Activated effector memory CD4-positive, alpha-beta T cell treated with Interleukin-2 at 50 U/mL for 16 hours (primary cell): ENCODE measurements at places on chromosomes 16 and 17.

DNA sequence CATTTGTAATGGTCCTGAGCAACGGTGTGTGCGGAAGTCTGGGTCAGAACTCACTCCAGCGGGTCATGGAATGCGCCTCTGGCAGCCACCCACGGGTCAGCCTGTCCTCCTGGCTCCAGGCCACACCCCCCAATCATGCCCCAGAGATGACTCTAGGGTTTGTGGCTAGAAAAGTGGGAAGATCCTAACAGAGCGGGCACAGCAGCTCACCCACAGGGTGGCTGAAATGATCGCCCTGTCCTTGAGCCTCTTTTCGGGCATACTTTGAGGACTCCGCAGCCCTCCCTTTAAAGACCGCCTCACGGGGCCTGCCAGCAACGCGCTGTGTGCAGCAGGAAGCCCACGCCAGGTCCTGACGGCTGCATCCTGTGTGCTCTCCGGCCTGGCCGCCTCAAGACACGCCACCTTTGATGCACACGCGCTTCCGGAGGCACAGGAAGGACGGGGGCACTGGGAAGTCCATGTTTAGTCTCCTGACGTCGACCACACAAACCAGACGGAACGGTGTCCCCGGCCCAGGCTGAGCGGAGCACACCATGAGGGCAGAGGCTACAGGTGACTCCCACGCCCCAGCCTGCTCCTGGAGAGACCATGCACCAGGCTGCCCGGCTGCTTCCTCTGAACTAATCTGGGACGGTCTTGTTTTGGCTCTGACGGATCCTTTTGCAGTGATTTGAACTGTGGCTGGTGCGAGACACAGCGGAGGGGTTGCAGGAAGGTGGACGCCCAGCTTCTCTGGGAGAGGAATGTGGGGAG is 92.9 kb downstream of the TBC1D16 start:
- DNase-seq: no peak

DNA sequence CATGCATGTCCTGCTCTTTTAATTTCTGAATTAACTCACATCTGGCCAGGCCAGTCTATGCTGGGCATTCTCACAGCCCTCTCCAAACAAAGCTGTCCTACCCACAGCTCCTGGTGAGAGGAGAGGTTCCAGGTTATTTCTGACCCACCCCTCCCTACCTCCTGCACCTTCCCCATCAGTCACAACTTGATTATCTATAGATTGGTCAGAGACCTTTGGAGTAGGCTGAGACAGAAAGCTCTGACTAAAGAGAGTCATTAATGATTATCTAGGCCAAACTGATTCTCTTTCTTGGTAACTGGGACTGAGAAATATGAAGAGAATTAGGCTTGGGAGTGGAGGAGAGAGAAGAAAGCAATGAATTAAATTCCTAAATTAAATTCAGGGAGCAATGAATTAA is 1.4 kb upstream of the KRT222 start:
- no peak for DNase-seq

DNA sequence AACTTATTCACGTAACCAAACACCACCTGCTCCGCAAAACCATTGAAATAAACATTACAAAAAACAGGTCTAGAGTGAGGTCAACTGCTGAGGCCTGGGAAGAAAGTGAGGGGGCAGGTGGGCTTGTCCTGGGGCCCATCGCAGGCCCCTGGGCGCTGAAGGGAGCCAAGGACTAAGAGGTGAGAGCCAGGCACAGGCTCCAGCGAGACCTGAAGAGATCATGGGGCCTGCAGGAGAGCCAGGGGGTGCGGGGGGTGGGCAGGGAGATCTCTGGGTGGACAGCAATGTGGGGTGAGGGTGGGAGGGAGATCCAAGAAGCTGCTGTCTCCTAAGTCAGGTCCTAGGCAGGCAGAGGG is 7.9 kb downstream of the ARHGAP27 start:
- DNase-seq: no peak

DNA sequence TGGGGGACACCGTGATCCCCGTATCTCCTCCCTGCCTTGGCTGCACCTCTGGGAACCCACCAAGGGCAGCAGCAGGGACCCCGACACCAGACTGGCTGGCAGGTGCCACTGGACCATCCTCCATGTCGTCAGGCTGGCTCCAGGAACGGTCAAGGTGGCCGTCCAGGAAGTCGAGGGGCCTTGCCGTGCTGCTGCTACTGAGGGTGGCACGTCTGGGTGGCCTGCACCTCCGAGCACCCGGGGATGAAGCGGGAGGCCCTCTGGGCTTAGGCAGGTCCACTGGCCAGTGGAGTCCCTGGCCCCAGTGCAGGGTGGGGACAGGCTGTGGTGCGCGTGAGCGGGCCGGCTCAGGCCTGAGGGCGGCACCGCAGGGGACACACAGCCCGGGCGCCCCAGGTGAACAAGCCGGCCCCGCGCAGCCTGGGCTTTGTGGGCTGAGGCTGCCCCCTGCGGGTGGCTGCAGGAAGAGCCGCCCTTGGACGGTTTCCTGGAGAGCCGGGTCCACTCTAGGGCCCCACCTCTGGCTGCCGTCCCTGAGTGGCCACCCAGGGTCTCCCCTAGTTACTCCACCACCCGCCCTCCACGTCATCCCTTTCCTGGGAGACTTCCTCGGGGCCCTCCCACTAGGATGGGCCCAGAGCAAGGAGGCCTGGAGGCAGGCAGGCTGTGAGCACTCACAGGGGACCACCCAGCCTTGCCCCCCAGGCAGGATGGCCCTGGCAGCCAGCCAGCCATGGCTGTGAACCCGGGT is 42.8 kb upstream of the ZC3H18 start:
- DNase-seq: peak; percentile 41

DNA sequence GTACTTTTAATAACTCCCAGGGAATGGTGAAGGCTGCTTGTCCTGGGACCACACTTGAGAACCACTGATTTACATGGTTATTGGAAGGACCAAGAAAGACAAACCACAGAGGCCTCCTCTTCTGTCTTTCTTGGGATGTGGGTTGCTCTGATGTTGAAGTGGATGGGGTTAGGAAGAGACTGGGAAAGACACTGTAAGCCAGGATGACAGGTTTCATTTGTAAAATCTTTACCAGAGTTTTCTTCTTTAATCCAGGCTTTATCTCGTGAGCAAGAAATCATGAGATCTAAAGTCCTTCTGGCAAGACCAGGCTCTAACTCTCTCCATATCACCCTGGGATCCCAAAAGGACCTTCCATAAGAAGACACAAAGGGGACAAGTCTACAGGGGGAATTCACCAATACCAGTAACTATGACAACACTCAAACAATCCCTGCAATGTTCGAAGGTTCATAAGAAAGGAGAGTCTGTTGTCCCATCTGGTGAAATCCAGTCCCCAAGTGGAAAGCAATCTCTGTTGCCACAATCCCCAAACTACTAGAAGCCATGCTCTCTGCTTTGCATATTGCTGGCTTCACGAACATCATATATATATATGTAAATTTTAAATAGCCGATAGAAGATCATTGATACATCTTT is 44.8 kb upstream of the CDRT4 start:
- no peak for DNase-seq

DNA sequence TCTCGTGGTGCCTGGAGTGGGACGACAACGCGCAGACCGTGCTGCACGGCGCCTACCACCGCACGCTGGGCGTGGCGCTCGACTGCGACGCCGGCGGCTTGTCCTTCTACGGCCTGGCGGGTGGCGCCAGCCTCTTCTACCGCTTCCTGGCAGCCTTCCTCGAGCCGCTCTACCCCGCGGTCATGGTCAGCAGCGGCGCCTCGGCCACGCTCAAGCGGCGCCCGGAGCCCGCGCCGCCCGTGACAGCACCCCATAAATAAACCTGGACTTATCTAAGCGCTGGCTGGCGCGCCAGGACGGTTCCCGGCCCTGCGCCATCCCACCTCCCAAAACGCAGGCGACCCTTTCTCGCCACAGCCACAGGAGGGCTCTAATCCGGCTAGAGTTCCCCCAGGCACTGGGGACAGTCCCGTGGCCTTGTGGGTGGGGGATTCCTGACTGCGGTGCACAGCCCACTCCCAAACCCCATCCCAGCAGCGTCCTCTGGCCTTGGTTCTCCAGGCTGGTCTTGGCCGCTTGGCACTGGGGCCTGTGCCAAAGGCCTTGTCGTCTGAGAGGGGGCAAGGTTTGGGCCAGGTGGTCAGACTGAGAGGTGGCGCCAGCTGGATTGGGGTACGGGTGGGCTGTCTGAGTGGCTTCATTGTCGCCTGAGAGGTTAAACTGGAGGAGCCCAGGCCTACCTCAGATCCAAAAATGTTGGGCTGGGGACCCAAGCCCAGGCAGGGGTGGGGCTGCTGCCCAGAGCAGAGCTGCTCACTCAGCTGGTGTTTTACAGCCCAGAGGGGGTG is 10.1 kb upstream of the SLC16A5 start:
- DNase-seq: peak; percentile 49

DNA sequence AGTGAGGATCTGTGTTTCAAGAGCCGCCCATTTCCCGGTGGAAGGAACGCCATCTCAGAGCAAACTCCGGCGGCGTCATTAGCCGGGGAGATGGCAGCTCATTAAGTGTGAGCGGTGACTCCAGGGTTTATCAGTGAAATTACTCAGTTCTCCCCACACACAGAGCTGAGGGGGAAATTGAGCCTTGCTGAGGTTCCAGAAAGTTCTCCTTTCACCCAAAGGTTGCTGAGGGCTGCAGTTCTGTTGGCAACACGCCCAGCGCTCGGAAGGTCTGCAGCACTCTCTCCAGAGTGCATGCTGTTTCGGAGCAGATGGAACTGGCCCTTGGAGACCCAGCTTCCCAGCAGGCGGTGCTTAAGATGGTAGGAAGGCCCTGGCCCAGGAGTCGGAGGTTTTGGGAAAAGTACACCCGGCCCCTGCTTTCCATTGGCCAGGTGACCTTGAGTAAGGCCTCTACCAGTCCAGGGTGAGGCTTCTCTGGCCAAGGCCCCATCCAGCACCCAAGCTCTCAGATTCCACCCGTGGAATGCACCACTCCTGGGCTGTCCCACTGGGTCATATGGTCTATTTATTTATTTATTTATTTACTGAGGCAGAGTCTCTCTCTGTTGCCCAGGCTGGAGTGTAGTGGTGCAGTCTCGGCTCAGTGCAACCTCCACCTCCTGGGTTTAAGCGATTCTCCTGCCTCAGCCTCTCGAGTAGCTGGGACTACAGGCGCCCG is 167.7 kb upstream of the CIBAR2 start:
- DNase-seq: no peak

DNA sequence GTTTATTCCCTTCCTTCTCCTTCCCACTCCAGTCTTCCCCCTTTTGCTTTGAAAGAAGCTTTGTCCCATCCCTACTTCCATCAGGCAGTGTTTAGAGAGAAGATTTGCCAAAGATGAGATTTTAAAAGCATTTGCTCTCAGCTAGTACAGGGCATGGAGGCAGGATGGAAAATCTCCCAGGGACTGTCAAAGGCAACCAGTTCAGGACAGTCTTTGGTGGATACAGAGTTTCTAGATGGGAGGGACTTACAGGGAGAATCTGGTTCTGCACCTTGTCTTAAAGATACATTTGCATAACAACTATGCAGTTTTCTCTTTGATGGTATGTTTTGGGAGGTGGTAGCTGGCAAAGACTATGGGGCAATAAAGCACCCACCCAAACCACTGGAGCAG is 26.2 kb downstream of the CHD9 start:
- no peak for DNase-seq

DNA sequence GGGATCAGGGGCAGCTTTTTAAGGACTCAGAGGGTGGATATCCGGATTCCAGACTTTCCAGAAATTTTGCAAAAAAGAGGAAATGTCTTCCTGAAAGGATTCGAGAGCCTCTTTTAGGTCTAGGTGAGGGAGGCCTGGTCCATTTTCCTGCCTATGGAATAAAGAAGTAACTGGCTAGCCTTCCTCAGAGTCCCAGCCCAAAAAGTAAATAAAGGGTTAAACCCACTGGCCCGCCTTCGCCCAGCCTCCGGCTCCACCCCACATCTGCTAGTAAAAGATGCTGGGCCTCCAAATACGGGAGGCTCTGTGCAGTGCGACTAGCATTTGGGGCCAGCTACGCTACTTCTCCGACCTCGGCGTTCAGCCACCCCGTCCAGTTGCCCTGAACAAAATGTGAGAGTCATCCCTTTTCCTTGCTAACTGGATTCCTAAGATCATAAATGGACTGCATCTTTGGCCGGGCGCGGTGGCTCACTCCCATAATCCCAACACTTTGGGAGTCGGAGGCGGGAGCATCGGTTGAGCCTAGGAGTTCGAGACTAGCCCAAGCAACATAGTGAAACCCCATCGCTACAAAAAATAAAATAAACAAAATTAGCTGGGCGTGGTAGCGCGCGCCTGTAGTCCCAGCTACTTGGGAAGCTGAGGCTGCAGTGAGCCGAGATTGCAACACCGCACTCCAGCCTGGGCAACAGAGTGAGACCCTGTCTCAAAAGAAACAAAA is 824 bp upstream of the MPP2 start:
- DNase-seq: peak; percentile 42

DNA sequence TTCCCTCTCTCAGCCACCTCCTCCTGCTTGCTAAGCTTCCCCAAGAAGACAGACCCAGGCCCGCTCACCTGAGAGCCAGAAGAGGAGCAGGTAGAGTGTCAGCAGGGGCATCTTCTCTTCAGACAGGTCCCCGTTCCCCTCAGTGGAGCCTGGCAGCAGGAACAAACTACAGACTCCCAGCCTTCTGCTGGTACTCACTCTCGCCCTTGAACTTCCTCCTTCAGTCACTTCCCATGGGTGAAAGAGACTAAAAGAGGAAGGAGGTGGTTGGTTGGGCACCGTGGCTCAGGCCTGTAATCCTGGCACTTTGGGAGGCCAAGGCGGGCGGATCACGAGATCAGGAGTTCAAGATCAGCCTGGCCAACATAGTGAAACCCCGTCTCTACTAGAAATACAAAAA is at the start of gene CD300LF:
TSS of gene CD300LF (minus strand) at position 168 of the 400 bp plus-strand sequence. CDS start at position 111, 57 bp downstream.
- no peak for DNase-seq

DNA sequence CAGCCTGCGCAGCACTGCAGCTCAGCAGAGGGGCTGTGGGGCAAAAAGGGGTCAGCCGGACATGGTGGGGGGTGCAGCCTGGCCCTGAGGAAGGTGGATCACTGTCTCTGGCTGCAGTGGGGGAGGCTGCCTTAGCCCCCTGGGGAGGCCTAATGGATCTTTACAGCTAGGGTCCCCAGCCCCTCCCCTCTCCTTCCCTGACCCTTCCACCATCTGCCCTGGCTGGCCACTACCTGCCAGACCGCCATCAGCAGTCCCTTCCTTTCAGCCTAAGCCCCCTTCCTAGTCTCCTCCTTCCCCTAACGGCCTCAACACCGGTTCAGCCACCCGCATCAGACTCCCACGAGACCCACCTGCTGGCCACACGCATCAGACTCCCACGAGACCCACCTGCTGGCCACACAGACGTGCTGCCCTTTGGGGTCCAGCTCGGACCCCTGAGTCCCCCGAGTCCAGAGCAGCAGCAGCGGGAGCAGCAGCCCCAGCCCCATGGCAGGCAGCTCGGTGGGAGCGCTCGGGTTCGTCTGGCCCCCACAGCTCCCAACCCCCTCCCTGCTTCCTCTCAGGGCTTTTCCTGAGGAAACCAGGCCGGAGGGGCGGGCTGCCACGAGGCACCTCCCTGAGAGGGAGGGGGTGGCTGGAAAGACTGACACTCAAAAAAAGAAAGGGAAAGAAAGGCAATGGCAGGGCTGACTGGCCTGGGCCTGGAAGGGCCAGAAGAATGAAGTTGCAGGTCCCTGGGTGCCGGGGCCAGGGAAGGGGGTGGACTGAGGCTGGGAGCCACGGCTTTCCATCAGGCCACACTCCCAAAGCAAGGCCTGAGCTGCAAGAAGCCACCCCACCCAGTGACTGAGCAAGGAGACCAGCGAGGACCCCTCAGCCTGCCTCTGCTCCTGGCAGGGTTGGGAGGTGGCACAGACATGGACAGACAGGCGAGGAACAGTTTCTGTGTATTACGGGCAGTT is at the start of gene SCARF1:
TSS of gene SCARF1 (minus strand) at position 526 of the 965 bp plus-strand sequence. CDS start at position 491, 35 bp downstream.
- no peak for DNase-seq
